Myocyte (in vitro differentiated cells): ENCODE measurements at places on chromosomes 2 and 18. TPM values are rescaled to one million over a fixed set of nuclear protein-coding genes. Genes with fewer than 3 reads are reported as not detected.

Gene ZSWIM2
- total RNA-seq, result 0.16 TPM in 1 of 2 replicates, not detected in the other

Gene CCDC121
- total RNA-seq, result 1.8 and 3.0 TPM in 2 replicates

Gene RGPD6
- total RNA-seq, result 12.7 and 29.8 TPM in 2 replicates

Gene INPP5D
- 1.1 and 2.5 TPM in 2 replicates for total RNA-seq

Gene CYBRD1
- 163 and 175 TPM in 2 replicates for total RNA-seq

Gene MBOAT2
- 17.4 and 30.5 TPM in 2 replicates for total RNA-seq

GRCh38 chr18:59909289-59910036, 9.7 kb downstream of the PMAIP1 start:
- no peak for DNase-seq

DNA sequence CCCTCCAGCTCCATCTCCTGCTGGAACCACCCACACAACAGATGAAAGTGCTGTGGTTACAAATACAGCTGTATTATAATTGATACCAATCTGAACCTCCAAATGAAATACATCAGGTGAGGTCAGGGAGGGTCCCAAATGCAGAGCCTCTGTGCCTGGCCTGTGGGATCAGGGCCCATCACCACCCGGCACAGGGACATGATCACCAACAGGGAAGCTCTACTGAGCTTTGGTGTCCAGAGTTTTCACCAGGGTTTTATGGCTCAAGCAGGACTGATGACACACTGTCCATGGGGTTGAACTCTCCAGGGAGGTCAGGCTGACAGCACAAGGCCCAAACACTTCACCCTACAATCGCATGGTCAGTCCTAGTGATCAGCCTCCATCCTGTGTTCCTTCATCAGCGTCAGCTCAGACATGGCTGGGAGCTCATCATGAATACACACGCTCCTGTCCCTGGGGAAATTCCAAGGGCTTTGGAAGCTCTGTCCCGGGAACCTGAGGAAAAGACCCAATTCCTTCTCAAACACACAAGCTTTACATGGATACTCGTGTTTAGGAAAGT, 3.9 kb upstream of the PXDN start:
- no peak for DNase-seq

DNA sequence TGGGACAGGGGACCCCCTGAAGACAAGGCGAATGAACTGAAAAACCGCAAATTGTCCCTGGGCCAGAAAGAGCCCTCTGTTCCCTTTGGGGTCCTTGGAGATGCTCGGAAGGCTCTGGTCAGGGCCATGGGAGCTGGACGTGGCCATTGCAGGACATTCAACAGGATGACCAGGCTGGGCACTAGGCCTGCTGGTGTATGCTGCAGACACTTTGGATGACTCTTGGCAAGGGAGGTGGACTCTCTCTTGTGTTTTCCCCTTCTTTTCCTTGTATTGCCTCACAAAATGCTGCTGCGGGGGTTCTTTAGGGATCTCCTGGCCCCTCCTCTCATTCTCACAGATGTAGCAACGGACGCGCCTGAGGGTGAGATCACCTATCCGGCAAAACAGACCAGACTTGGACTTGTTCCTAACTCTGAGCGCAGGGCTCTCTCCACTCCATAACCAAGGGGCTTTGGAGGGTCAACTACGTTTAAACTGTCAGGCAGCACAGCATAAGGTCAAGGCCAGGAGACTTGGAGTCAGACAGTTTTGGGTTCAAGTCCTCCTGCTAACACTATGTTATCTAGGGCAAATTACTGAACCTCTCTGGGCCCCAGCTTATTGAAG, 41.8 kb upstream of the SH3RF3 start:
- DNase-seq, result no peak

DNA sequence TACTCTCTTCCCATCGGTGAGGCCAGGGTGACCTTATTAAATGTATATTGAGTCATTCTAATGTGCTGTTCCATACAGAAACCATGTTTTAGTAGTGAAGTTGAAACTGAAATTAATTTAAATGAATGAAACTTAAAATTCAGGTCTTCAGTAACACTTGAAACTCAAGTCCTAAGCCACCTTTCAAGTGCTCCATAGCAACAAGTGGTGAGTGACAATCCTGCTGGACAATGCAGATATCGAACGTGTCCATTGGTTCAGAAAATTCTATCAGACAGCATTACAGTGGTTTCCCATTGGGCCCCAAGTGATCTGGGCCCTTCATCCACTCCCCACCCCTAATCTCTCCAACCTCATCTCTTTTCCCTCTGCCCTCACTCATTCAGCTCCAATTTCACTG, 48.7 kb downstream of the HNMT start:
- DNase-seq, result no peak

GRCh38 chr2:216584112-216584511, 49.1 kb upstream of the IGFBP2 start:
- DNase-seq, result no peak

DNA sequence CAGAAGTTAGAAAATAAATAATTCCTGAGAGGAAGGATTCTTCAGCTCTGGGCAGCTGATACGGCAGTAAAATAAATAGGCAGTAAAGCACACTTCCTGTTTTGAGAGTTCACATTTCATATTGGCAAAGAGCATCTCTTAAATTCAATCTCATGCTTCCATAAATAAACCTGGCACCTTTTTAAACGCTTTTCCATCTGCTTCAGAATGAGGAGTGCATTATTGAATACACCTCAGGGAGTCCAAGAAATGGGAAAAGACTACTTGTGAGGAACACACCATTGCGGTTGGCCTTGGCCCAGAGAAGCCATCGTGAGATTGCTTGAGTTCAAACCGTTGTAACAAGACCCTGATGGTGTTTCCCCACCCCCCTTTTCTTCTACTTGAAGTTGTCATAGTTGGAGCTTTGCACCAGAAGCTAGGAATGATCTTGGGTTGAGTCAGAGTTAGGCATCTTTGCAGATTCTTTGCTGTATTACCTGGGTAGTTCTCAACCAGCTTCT, 123.9 kb downstream of the RDH14 start:
- DNase-seq, result no peak

DNA sequence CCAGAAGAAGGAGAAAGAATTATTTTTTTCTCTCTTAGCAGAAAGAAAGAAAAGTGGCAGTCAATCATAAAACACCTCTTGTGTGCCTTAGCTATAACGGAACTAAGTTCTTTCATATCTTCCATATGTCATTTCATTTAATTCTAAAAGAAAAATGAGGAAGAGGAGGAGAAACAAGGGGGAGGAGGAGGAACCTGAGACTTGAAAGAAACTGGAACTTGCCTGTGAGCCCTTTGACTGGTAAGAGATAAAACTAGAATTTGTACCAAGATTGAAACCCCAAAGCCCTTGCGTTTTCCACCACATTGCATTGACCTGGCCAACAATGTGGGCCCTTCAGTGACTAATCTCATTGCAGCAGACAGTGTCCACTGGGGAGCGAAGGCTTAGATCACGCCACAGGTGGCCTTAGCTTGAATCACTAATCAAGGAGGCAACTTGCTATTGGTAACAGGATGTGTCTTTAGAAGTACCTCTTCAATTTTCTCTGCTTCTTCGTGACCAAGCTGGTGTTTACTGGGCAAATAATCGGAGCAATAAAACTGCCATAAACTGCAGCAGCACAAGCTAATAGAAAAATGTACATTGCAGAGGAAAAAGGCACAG, 307.9 kb downstream of the CLIP4 start:
- DNase-seq, result peak; percentile 26

- DNase-seq, result no peak
These were observed 89.1 kb downstream of the AKAIN1 start for GRCh38 chr18:5107988-5108387.

- DNase-seq, result peak; percentile 28
These were observed 283.3 kb upstream of the VWC2L start for GRCh38 chr2:214127571-214127970.

DNA sequence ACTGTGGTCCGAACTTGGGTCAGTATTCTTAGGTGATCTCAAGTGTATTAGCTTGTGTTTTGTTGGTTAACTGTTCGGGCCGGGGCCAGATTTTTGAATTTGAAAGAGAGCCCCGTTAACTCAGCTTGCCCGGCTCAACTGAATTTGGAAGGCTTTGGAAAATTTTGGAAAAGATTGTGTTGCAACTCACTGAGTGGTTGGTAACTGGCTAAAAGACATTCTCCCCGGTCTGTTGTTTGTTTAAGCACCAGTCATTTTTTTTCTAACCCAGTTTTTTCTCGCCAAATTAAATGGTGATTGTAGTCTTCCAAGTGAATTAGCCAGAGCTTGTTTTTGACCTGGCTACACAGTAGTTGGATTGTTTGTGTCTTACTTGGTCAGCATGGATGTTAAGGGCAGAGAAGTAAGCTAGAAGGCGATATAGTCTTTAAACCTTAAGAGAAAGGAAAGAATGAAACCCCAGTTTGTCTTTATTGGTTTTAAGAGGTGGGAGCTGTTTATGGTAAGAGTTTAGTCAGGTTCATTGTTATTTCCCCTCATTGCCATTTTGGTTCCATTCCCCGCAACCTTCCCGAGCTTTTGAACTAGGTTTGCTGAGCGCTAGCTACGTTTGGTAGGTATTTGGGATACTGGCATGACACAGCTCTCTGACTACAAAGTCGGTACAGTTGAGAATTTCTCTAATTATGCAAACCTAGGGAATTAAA, 2.4 kb downstream of the MAP4K4 start:
- peak; percentile 43 for DNase-seq

DNA sequence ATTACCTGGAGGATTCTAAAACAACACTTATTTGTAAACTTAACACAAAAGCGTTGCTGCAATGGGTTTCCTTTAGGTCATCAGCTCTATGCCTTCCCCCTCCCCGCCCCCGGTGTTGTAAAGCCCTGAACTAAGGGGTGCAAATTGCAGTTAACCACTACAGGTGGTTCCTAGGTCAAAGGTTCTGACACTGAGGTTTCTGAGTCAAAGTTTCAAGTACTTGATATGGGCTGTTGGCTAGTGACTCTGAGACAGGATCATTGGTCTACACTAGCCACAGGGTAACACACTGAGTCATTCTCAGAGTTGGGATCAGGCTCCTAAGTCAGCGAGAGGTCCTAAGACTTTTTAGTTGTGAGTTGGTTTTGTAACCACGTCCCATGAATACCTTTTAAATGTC, 15.4 kb downstream of the IL1B start:
- DNase-seq, result no peak

DNA sequence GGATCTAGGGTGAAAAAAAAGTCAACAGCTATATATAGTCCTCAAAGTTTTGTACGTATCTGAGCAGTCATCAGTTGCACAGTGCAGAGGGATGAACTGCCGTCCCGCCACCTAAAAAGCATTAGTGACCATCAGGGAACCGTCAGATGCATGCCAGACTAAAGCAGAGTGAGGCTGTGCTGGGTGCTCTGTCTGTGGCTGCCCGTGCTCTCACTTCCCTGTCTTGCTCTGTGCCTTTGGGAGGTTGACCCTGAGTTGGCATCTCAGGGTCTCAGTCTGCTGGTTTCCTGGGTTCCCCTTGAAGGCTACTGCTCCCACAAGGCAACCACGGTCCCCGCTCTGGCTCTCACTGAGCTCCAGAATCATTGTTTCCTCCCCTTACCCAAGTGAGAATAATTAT, 11.1 kb downstream of the CLUL1 start:
- no peak for DNase-seq

DNA sequence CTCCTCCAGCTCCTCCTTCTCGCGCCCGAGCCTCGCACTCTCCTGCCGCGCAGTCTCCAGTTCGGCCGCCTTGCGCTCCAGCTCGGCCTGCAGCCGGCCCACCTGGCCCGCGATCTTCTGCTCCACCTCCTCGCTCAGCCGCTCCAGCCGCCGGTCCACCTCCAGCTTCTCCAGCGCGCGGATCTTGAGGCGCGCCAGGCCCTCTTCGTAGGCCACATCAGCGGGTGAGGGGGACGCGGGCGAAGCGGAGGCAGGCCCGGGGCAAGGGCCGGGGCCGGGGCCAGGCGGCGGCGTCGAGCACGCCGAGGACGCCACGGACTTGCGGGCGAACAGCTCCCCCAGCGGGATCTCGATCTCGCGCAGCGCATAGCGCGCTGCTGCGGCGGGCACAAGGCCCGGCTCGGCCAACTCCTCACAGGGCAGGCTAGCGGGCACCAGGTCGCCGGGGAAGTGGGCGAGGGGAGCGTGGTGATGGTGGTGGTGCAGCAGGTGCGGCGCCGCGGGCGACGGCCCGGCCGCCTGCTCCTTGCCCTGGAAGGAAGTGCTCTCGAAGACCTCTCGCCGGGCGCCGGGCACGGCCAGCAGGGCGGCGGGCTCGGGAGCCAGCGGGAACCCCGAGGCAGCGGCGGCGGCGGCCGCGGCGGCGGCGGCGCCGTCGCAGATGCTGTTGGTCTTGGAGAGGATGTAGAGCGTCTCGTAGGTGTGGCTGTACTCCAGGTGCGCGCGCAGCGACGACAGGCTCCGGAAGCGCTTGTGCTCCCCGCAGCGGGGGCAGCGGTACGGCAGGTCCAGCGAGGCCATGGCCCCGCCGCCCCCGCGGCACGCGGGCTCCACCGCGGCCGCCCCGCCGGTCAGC, 15.2 kb downstream of the FBXO41 start:
- peak; percentile 19 for DNase-seq

DNA sequence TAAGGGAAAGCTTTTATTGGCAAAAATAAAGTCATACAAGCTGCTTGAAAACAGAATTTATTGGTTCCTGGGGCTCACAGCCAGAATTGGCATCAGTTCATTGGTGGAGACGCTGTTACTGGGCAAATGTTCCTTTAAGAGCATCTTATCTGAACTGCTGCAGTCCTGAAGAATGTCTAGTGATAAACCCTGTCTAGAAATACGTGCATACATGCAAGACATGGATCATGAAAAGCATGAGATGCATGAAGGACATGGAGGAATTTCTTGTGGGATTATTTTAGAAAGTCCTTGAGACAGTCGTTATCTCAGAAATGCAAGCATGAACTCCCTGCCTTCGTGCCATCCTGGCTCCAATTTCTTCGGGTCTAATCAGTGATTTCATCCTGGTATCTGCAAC, 32.5 kb upstream of the FHOD3 start:
- no peak for DNase-seq

DNA sequence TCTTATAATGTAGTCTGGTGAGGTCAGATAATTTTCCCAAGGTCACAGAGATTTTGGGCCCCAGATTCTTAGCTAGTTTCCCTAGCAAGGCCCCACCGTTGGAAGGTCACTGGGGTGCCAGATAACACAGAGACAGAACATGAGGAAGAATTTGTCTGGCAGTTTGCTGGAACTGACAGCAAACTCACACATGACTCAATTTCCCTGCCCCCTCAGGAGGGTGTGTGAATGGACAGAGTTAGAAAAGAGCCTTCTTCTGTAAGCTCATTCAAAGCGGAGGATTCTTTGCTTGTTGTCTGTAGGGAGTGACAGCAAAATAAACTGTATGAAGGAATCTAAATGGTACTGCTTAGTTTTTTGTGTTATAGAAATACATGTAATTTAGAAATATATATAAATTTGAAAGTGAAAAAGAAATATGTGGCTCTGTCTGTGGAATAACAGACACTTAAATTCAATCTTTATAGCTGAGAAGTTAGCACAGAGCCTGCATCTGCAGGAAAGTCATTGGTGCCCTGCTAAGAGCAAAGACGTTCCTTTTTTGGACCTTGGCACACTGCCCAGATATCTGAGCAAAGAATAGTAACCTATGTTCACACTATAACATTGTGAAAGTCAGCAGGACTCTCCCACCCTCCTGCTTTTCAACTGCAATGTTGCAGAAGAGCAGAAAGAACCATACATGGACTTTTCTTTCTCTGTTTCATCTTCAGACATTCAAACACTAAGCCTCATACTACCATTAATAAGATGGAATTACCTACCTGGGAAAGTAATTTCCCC, 2.1 kb downstream of the MDH1 start:
- DNase-seq, result peak; percentile 7
